Left colon (tissue), 2 donors: ENCODE measurements at places on chromosomes 1 and 21. TPM values are rescaled to one million over a fixed set of nuclear protein-coding genes. Genes with fewer than 3 reads are reported as not detected.

Gene SLC6A17
- 0.09 TPM for total RNA-seq

Gene RBP7
- total RNA-seq = 2.1 TPM

Gene ZMYND12
- 2.4 TPM for total RNA-seq

Gene BNIPL
- total RNA-seq = 0.75 TPM

Gene PGLYRP4
- not detected for total RNA-seq

Gene EXO1
- total RNA-seq = 1.4 TPM

Gene CCDC30
- 1.8 TPM for total RNA-seq
